Mononuclear cell (primary cell): ENCODE measurements at places on chromosomes 3 and 15. TPM values are rescaled to one million over a fixed set of nuclear protein-coding genes. Genes with fewer than 3 reads are reported as not detected.

FBN1 gene
- total RNA-seq, result 0.52 TPM

TMCO5A gene
- 0.10 TPM for total RNA-seq

OGG1 gene
- 7.8 TPM for total RNA-seq

CIAO2A gene
- 47.9 TPM for total RNA-seq

ST8SIA2 gene
- total RNA-seq, result under 0.01 TPM
